ENCODE measurements at places on chromosomes 13 and 19.

DNA sequence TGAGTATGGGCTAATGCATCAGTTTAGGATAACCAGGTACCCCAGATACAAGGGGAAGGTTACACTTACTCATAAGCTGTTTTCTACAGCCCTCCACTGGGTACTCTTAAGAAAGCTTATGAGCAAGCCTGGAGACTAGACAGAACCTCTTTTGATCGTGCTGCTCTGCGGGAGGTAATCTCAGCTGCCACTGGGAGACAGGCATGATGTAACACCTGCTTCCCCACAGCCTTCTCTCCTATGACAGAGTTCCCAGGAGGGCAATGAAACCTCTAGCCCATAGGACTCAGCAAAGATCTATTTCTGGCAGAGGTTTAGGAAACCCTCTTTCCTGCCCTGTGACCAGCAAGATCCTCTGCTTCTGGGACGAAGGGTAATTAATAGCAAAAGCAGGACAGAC is 65.6 kb downstream of the WASF3 start:
- no peak for DNase-seq

GRCh38 chr19:34711890-34712289 is 22.2 kb upstream of the ZNF181 start:
- DNase-seq, result no peak

- peak; percentile 81 for DNase-seq
Observed at GRCh38 chr13:113758651-113759524, at the start of gene TMEM255B. Gene TMEM255B (plus strand): TSS chr13:113759226. CDS start chr13:113759270, 44 bp downstream.

DNA sequence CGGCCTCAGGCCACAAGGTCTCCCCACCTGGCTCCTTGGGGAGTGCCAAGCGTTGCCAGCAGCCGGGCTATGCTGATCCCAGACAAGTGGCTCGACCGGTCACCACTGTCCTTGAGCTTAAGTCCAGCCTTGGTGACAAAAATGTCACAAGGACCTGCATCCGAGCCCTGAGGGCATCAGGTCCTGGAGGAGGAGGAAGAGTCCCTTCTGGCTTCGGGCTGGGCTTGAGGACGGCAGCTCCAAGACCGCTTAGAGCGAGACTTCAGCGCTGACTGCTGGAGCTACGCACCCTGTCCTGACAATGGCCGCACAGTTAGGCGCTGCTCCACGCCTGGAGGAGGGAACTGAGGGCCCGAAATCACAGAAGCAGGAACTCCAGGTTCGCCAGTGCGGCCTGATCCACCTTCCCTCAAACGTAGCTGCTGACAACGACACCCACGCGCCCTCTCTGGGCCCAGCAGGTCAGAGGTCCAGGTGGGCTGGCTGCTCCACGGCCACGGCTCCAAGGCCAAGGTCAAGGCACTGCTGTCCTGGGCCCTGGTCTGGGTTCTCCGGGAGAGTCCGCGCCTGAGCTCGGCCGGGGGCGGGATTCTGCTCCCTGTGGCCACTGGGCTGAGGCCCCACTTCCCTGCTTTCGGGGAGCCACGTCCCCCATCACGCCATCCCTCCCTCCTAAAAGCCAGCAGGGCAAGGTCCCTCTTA is 7.0 kb downstream of the SBNO2 start:
- no peak for DNase-seq

DNA sequence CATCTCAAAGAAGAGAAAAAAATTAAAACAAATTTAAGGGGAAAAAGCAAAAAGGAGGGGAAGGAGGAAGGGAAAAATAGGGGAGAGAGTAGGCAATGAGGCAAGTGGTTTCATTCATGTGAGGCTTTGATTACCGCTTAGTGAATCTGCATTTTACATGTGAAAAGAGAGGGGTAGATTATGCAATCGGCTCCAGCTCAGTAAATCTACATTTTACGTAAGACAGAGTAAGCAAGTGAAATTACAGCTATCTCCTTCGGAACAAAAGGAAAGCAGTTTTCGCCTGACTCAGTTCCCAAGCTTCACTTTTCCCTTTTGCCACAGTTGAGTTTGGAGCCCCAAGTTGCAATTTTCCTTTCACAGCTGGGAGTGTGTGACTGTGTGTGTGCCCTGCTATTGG is 16.0 kb upstream of the OLFM2 start:
- no peak for DNase-seq
